ENCODE measurements at places on chromosomes 1 and 21.
A peak's percentile ranks its signal among the peaks of the same experiment; 100 is the strongest.

DNA sequence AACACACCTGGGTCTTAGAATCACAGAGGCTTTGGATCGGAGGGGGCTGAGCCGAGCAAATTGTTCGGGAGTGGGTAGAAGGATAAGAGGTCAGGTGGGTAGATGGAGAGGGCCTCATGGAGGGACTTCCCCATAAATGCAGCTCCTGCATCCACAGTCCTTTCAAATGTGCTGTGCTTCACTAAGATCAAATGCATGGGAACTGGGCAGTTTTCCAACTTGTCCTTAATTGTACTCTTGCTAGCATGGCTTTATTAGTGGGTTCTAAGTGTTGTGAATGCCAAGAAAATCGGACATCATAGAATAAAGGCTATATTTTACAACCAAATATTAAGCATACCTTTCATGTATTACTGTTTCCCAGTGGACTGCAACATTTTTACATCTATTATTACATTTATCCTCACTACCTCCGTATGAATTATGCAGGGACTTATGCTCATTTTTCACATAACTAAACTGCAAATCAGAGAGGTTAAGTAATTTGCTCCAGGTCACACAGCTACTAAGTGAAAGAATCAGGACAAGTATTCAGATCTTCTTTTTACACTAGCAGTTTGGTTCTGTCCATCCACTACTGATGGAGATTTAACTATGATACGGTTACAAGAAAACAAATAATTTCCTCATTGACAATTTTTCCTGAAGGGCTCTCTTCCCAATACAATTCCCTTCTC, 174.5 kb upstream of the RUNX1 start:
- DNase-seq: no peak

DNA sequence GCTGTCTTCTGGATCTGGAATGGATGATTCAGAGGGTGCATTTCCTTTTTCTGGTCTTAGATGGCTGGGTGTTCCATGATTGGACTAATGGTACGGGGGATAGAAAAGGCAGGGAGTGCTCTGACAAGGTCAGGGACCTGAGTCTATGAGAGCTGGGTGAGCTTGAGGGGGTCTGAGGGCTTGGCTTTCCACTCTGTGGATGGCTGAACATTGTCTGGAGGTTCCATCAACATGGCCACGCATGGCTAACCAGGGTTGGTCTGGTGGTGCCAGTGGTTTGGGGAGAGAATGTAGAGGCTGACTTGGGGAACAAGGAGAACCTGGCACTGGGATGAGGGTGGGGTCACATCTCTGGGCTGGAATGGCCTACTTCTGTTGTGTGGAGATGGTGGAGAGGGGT, 41.5 kb upstream of the TSPAN2 start:
- DNase-seq: no peak

DNA sequence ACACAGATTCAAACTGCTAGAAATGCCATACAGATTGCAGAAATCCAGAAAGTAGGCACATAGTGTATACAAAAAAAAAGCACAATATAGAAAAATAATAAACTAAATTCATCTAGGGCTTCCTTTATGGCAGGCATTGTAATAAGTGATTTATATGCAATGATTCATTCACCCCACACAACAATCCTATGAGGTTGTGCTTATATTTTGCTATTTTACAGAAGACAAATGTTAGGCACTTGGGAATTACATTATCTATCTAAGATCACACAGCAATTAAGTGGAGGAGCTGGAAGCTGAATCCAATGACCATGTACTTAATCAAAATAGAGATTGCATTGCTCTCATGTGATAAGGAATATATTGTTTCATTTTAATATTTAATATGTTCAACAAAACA, 225.7 kb upstream of the KCNK2 start:
- DNase-seq: no peak

DNA sequence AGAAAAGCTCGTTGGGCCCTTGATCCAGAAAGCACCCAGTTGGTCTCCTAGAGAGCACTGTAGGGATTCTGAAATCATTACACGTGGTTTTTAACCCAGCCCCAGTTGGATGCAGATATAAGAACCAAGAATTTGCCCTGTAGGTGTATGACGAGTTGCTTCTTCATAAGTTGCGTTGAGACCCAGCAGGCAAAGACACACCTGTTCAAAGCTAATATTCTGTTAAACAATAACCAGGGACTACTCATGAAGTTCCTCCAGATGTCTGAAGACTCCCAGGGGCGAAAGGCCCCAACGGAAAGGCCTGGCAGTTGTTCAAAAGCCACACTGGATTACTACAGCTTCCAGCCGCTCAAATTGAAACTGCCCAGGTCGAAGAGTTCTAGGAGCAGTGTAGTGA, 88.6 kb upstream of the HNRNPU start:
- peak; percentile 84 for DNase-seq

GRCh38 chr1:34306568-34306967, 129.9 kb downstream of the C1orf94 start:
- no peak for DNase-seq

DNA sequence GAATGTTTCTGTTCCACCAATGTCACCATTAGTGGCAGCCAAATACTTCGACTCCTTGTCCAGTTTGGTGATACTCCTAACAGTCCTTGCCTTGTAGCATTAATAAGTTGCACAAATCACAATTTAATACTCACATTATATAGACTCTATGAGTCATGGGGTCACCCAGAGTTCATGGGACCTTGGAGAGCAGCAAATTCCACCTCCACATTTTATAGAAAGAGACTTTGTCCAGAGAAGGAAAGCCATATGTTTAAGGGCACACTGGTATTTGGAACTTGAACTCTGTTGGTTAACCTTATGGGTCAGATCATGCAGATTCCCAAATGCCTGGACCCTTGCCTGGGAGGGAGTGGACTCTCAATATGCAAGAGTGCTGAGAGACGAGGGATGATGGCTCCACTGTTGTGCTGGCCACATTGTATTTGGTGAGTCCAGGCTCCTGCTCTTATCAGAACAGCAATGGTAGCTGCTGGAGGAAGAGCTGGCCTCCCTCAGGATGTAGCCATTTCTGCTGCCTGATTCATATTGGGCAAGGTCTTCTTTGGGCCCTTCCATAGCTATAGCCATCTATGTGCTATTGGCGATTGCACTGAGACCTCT, 30.6 kb downstream of the DNAJC6 start:
- no peak for DNase-seq

GRCh38 chr1:153539395-153540093, 1.2 kb downstream of the S100A5 start:
- DNase-seq: no peak

GRCh38 chr1:17347769-17348592, 24.0 kb upstream of the PADI6 start:
- DNase-seq: no peak

GRCh38 chr21:45384656-45385548, 20.1 kb upstream of the COL18A1 start:
- no peak for DNase-seq

GRCh38 chr1:29335573-29335972, 99.3 kb downstream of the PTPRU start:
- DNase-seq: no peak

- no peak for DNase-seq
Measured at GRCh38 chr1:219367496-219367895, 193.8 kb downstream of the LYPLAL1 start.

DNA sequence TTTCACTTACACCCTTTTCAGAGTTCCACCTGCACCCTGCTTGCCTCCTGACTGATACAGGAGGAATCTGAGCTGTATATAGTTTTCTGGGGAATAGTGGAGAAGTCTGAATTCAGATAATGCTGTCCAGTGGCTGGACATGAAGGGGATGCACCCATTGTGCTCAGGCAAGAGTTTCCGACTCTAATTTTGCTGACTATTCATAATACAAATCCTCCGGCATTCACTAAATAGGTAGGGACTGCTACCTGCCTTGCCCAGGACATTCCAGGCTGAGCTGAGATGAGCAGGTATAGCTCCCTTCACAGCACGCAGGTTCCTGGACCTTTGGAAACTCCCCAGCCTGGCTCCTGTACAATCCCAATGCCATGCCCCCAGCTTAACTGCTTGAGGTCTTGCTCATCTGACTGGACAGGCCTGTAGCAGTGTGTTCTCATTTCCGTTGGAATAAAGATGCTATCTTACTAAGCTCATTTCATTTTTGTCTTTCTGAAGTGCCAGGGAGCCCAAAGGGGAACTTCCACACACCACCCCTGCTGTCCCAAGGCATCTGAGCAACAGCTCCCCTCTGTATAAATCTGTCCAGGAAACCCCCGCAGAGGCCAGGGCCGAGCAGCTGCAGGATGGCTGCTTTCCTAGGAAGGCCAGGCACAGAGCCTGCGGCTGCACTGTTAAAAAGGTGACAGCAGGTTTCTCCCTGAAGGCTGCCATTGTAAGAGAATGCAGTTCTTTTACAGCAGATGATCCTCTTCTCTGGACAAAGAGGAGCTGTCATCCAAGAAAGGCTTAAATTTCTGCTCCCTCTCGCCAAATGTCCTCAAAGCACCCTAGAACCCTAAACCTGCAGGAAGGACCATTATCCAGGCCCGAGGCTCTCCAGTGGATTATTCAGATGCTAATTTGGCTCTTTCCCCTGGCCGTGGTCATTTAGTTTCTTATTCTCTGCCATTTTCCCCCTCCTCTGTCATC, 21.7 kb upstream of the VASH2 start:
- DNase-seq: no peak

DNA sequence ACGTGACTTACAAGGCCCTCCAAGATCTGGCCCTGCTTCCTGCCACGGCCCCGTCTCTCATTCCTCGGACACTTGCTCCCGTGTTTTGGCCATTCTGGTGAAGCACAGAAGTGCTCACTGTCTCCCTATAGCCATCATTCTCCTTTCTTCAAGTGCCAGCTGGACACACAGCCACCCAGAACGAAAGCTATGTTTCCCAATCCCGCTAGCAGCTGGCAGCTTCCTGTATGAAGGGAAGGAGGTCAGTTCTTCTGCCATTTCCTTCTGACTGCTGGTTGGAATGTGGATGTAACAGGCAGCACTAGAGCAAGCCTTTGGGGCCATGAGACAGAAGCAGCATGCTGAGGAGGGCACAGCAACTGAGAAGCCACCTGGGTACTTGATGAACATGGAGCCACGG, 82.8 kb downstream of the TGFBR3 start:
- DNase-seq: no peak

DNA sequence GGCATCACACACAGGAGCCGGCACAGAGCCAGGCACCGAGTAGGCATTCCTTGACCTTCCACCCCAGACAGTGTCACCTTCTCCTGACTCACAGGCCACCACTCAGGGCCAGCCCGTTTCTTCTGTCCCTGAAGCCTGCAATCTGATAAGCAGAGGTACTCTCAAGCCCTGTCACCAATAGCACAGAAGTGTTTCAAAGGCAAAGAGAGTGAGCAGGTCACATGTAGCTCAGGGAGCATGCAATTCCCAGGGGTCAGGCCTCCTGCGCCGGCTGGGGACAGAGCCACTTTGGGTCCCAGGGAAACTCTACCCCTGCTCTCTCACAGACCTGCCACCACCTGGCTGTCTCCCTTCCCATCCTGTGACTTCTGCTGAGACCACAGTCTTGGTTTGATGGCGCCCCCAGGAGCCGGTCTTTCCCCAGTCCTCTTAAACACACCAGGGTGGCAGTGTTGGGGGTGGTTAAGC, 13.2 kb downstream of the CAPN9 start:
- DNase-seq: no peak

DNA sequence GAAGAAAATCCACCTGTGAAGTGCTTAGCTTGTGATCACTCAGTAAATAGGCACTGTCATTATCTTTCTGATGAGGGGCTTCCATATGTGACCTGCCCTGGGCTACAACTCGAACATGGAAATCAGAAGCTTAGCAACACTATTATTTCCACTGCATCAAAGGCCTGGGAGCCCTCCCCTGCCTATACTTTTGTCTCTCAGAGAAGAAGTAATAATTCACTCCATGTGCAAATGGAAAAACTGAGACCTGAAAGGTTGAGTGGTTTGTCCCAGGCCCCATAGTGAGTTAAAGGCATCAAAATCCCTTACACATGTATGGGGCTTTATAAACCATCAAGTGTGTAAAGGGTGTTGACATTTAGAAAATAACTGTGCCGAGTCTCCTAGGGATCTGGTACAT, 20.9 kb downstream of the SOX13 start:
- no peak for DNase-seq

DNA sequence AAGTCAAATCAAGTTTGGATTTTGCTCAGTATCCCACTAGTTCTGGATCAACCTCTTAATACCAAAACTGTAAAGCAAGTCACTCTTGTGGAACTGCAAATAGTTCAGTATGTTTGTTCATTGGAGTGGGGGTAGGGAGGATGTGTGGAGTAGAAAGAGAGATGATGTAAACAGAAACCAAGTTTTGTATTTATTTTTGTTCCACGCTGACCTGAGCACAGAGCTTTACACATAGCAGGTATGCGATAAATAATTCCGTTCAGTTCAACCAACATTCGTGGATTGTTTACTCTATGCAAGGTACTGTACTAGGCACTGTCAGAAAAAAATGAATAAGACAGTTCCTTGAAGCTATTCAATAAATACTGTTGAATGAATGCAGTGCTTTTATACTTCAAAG, 4.5 kb upstream of the ZNF644 start:
- no peak for DNase-seq

- peak; percentile 75 for DNase-seq
Measured at GRCh38 chr1:246597340-246597739, 31.1 kb downstream of the CNST start.

DNA sequence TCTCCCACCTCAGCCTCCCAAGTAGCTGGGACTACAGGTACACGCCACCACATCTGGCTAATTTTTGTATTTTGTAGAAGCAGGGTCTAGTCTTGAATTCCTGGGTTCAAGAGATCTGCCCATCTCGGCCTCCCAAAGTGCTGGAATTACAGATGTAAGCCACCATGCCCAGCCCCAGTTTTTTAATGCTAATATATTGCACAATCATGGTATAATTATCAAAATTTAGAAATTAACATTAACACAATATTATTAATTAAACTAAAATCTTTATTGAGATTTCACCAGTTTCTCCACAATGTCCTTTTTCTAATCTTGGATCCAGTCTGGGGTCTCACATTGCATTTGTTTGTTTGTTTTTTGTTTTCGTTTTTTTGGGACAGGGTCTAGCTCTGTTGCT, 21.9 kb upstream of the GPX7 start:
- no peak for DNase-seq

- no peak for DNase-seq
Measured at GRCh38 chr1:186409091-186409490, 33.5 kb downstream of the ODR4 start.

GRCh38 chr1:82454431-82454830, 653.7 kb downstream of the ADGRL2 start:
- DNase-seq: no peak

DNA sequence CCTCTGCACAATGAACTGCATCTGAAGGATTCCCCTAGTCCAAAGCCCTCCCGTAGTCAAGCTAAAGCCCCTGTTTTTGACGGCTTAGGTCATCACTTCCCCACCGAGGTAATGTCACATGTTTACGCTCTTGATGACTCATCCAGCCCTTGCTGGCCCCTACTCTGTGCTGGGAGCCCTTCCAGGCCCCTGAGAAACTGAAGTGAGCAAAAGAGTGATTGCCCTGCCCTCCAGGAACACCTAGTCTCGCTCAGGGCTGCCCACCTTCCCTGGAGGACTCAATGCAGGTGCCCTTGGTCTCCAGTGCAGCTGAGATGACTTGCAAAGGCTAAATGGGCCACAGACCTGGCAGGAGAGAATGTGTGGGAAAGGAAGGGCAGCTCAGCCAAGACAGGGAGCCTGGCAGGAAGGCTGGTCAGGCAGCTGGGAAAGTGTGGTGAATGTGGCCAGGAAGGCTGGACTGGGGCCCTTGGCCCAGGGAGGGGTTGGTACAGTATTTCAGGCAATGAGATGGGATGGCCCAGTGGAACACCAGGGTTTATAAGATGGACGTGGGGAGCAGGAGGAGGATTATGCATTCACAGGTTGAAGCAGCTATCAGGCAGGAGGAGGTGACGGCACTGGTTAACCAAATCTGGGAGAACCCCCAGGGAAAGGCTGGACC, 345.6 kb downstream of the NPHP4 start:
- no peak for DNase-seq
